H1 (cell line): ENCODE measurements at places on chromosomes 7 and 10. TPM values are rescaled to one million over a fixed set of nuclear protein-coding genes. Genes with fewer than 3 reads are reported as not detected.

The CALML3 gene
- total RNA-seq = not detected in 2 replicates

The GALNT17 gene
- total RNA-seq = 44.7 and 47.0 TPM in 2 replicates

The HABP2 gene
- total RNA-seq = not detected in 2 replicates

The PNLIPRP2 gene
- total RNA-seq = 0.21 TPM in 1 of 2 replicates, not detected in the other

The ZNF438 gene
- 1.4 and 1.7 TPM in 2 replicates for total RNA-seq

The COL1A2 gene
- 85.4 and 87.2 TPM in 2 replicates for total RNA-seq

The FGFR2 gene
- total RNA-seq = 81.2 and 81.6 TPM in 2 replicates

DNA sequence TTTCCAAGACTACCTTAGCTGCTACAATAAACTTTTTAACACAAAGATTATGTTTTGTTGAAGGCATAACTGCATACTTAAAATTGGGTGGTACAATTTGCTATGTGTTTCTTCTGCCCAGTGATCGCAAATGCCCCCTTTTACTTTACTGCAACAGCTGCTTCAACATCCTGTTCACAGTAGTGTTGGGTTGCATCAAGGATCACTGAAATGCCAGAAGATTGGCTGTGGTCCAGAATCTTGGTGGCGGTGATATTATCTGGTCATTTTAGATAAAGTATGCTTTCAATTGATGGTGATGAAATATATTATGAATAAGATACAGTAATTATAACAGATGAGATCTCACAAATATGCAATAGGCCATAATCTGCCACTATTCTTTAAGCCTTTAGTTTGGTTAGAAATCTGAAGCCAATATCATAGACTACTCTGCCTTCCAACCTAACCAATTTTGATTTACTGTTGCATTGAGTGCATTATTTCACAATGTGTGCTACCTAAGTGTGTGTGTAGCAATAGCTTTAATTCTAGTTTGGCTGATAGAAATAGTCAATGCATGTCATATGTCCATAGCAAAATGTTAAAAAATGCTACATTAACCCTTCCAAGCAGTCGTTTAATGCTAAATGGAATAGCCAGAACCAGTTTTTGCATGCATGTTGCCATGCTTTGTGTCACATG, 29.8 kb upstream of the ING3 start:
- no peaks in the 10 kb centered on the region for H3K4me1 ChIP-seq
- no peak for DNase-seq
- no peak overlapping the region for H3K27ac ChIP-seq
- H3K4me3 ChIP-seq = no peak overlapping the region

GRCh38 chr10:77625379-77625778, 12.2 kb downstream of the KCNMA1 start:
- H3K27ac ChIP-seq = no peak overlapping the region
- no peak for DNase-seq
- no peaks in the 10 kb centered on the region for H3K36me3 ChIP-seq
- no peak overlapping the region for H3K4me3 ChIP-seq

GRCh38 chr7:83996879-83997278, 197.7 kb downstream of the SEMA3A start:
- no peak overlapping the region for H3K4me3 ChIP-seq
- no peak overlapping the region for H3K27ac ChIP-seq
- H3K4me1 ChIP-seq = no peaks in the 10 kb centered on the region
- H3K27me3 ChIP-seq = peaks cover 1% of the 10 kb centered on the region

DNA sequence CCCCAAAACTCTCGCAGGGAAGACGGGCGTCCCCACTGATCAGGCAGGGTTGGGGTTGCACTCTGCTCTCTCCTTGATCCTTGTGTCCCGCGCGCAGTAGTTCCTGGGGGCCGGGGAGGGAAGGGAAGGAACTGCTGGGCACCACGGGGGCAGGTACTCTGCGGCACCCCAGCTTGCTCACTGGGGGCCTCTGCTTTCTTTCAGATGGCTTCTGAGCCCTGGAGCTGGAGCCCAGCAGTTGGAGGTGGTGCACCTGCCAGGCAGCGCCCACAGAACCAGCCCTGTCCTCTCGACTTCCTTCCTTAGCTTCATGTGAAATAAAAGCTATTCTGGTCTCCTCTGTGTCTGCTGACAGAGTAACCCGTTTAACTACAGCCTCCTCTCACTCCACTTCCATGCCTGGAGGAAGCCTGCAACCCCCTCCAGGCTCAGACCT, 12.2 kb downstream of the PLAC9 start:
- no peak for DNase-seq
- no peak overlapping the region for H3K4me3 ChIP-seq
- H3K27me3 ChIP-seq = no peaks in the 10 kb centered on the region
- H3K27ac ChIP-seq = no peak overlapping the region
- H3K4me1 ChIP-seq = 0 out of 2 replicates have a peak, but pooled peaks cover 3% of the 10 kb centered on the region
- H3K36me3 ChIP-seq = no peaks in the 10 kb centered on the region

- H3K27ac ChIP-seq = no peak overlapping the region
- H3K36me3 ChIP-seq = no peaks in the 10 kb centered on the region
- H3K4me1 ChIP-seq = no peaks in the 10 kb centered on the region
- H3K27me3 ChIP-seq = 0 out of 2 replicates have a peak, but pooled peaks cover 2% of the 10 kb centered on the region
- DNase-seq = no peak
Measured at GRCh38 chr10:121266370-121266769, 331.9 kb downstream of the FGFR2 start.

DNA sequence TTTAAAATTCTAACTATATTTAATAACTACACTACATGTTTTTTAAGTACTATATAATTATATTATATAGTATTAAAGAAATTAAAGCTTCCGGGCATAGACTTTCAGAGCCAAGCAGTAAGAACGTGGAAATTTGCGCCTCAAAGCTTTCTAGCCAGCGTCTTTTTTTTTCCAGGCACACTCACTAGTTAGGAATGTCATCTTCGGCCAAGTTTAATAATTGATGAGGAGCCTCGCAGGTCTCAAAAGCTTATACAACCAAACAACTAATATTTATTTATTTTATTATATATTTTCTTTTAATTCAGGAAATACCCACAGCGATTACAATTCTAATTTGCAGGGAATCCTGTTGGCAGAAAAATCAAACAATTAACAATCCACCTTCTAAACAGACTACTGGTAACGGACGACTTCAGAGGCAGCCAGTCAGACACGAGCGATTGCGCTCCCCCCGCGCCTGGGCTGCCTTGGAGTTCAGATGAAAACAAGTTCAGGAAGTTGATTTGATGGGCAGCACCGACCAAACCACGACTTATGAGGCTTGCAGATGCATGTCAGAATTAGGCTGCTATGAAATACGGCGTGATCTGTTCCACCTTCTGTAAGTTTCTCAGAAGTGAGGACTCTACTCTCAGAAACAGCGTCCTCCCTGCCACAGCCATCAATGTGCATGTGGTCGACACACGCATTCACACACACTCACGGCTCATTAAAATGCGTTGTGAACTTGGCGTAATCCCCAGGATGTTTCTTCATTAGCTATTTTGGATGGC, 431.8 kb upstream of the MGMT start:
- DNase-seq = no peak
- H3K4me3 ChIP-seq = no peak overlapping the region

- no peaks in the 10 kb centered on the region for H3K27me3 ChIP-seq
- no peak overlapping the region for H3K4me3 ChIP-seq
- H3K27ac ChIP-seq = no peak overlapping the region
- peaks cover 8% of the 10 kb centered on the region for H3K4me1 ChIP-seq
Measured at GRCh38 chr10:104663076-104663475, 22.0 kb downstream of the SORCS3 start.

- no peak overlapping the region for H3K4me3 ChIP-seq
- H3K4me1 ChIP-seq = peaks cover 9% of the 10 kb centered on the region
- H3K27ac ChIP-seq = no peak overlapping the region
- no peaks in the 10 kb centered on the region for H3K36me3 ChIP-seq
- DNase-seq = no peak
- H3K27me3 ChIP-seq = no peaks in the 10 kb centered on the region
Measured at GRCh38 chr10:58063861-58064480, 203.7 kb downstream of the IPMK start.

DNA sequence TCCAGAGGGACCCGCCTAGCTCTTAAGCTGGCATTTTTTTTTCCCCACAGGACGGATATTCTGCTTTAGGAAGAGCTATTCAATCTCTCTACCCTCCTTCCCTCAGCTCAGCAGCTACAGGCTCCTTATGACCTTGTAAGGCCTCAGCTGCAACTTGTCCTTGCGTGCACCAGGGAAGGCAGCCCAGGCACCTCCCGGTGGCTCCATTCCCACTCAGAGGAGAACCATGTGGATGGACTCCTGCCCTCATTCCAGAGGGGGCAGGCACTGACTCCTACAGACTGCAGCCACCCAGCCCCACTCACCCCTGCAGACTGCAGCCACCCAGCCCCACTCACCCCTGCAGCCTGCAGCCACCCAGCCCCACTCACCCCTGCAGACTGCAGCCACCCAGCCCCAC, 73.7 kb downstream of the ITIH5 start:
- no peaks in the 10 kb centered on the region for H3K27me3 ChIP-seq
- no peak overlapping the region for H3K27ac ChIP-seq
- no peaks in the 10 kb centered on the region for H3K4me1 ChIP-seq
- no peaks in the 10 kb centered on the region for H3K36me3 ChIP-seq
- H3K4me3 ChIP-seq = no peak overlapping the region
- DNase-seq = no peak

DNA sequence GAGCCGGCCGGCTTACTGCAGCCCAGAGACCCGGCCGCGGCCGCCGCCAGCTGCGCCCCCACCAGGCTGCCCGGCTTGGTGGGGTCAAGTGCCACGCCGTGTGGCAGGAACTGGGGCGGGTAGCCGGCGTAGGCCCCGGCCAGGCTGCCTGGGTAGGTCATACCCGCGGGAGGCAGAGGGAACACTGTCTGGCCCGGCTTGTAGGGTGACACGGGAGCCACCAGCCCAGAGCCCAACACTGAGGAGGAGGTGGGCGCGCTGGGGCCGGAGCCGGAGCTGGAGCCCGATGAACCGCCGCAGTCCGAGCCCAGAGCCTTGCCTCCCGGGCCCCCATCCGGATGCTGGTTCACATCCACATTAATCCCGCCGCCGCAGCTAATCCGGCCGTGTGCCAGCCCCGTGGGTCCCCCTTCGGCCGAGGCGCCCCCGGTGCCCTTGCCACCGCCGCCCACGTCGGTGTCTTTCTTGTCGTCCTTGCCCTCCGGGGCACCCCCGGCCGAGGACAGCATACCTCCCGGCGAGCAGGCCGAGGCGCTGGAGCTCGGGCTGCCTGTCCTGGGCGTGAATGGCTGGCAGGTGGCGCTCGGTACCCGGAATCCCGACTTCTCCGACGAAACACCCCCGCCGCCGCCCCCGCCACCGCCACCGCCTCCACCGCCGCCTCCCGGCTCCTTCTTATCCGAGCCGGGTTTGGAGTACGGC, 2.0 kb downstream of the ZNF503 start:
- H3K27ac ChIP-seq = no peak overlapping the region
- H3K4me1 ChIP-seq = peaks cover 39% of the 10 kb centered on the region
- peak overlapping the region; percentile 10; the same call in 1 of the 2 replicates for H3K4me3 ChIP-seq
- peaks cover 79% of the 10 kb centered on the region for H3K27me3 ChIP-seq
